ENCODE measurements at places on chromosomes 5 and 9. TPM values are rescaled to one million over a fixed set of nuclear protein-coding genes. Genes with fewer than 3 reads are reported as not detected.

GRCh38 chr9:114324492-114324891 is 1.6 kb downstream of the ORM1 start:
- H3K4me3 ChIP-seq: no peak overlapping the region
- H3K27me3 ChIP-seq: no peaks in the 10 kb centered on the region
- no peak overlapping the region for H3K27ac ChIP-seq
- peaks cover 2% of the 10 kb centered on the region for H3K4me1 ChIP-seq
- no peak for DNase-seq

DNA sequence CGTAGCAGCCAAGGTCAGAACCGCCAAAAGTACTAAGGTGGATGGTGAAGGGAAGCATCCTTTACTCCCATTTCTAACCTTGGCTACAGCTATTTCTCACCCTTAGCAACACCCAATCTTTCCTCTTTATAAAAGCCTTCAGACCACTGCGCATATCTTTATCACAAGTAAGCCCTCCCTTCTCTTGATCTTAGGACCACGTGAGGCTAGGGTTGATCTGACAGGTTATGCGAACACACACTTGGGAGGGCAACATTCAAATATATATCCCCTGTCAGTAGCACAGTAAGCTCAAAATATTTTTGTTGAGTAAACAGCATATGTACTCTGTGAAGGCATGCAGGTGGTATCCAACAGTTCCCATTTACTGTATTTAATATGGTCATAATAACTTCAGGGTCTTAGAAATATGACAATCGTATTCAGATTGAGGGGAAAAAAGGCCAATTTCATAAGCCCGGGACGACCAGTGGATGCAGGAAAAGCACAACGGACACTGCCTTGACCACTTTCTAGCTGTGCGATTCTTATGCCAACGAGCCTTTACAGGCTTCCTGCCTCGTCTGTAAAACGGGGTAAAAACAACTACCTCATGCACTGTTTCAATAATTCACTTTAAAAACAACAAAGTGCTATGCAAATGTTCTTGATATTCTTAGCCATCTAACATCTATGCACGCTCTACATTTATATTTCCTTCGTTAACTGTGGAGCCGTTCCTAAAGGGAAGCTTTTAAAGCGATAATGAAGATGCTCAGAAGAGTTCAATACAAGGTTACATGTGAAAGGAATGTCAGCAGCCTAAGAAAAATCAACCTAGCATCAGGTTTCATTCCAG is 1.3 kb downstream of the ARSB start:
- H3K27ac ChIP-seq: peak overlapping the region; percentile 93
- H3K27me3 ChIP-seq: no peaks in the 10 kb centered on the region
- peaks cover 14% of the 10 kb centered on the region for H3K4me1 ChIP-seq
- DNase-seq: no peak
- no peaks in the 10 kb centered on the region for H3K36me3 ChIP-seq
- peak overlapping the region; percentile 65 for H3K4me3 ChIP-seq

The TTC23L gene
- total RNA-seq: 0.13 TPM

The MARVELD2 gene
- total RNA-seq: 0.31 TPM

Measured in muscle of leg (tissue), 16 donors.